BJ (cell line): ENCODE measurements at places on chromosomes 4 and X. TPM values are rescaled to one million over a fixed set of nuclear protein-coding genes. Genes with fewer than 3 reads are reported as not detected.

The TIGD2 gene
- polyA plus RNA-seq, result 4.1 and 7.2 TPM in 2 replicates

The CD38 gene
- not detected in 2 replicates for polyA plus RNA-seq

The RAB33A gene
- polyA plus RNA-seq, result 4.6 and 5.1 TPM in 2 replicates

The HMX1 gene
- not detected in 2 replicates for polyA plus RNA-seq
